ENCODE measurements at places on chromosomes 2 and 18. TPM values are rescaled to one million over a fixed set of nuclear protein-coding genes. Genes with fewer than 3 reads are reported as not detected.

Gene RSAD2
- 1.1 TPM for total RNA-seq

Gene IHH
- not detected for total RNA-seq

Gene MC2R
- total RNA-seq: not detected

Gene LCT
- total RNA-seq: not detected

Gene FHL2
- total RNA-seq: 60.8 TPM

Gene ZSWIM2
- not detected for total RNA-seq

Gene NEDD4L
- 58.2 TPM for total RNA-seq

Gene KCNE4
- total RNA-seq: 0.14 TPM

Gene SERPINB11
- total RNA-seq: under 0.01 TPM

Gene SCYGR4
- total RNA-seq: not detected

Gene PLEK
- not detected for total RNA-seq
